ENCODE measurements at places on chromosomes 16 and 17. TPM values are rescaled to one million over a fixed set of nuclear protein-coding genes. Genes with fewer than 3 reads are reported as not detected.
A peak's percentile ranks its signal among the peaks of the same experiment; 100 is the strongest.

DNA sequence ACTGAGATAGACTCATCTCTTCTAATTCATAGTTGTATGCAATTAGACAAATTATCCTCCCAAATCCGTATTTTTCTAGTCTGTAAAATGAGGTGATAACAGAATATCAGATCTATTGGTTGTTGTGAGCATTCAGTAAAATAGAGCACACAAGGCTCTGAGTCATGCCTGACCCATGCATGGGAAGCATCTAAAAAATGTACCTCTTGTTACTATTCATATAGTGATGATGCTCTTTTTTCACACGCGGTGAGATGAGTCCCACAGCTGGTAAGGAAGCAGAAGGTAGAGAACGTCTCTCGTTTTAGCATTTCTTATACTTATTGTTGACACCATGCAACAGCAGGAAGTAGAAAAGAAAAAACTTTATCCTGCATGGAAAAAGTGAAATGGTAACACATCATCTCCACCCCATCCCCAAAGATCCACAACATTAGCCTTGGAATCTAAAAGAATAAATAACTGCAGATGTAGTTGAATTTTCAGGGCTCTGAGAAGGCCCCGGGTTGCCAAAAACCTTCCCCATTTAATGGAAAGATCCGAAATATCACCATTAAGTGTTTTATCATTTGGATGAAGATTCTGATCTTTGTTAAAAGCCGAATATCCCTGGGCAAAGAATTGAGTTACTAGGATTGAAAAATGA, 215.6 kb downstream of the TMEM114 start:
- DNase-seq = no peak

- no peak for DNase-seq
These were observed 786 bp upstream of the CACNA1G start for GRCh38 chr17:50559674-50560184.

PLEKHH3 gene
- total RNA-seq = 26.1 TPM

GPR179 gene
- total RNA-seq = not detected

SHISA6 gene
- total RNA-seq = 0.46 TPM

INCA1 gene
- 2.4 TPM for total RNA-seq

- DNase-seq = peak; percentile 37
These were observed 63.7 kb downstream of the RPH3AL start for GRCh38 chr17:288802-289356.

DNA sequence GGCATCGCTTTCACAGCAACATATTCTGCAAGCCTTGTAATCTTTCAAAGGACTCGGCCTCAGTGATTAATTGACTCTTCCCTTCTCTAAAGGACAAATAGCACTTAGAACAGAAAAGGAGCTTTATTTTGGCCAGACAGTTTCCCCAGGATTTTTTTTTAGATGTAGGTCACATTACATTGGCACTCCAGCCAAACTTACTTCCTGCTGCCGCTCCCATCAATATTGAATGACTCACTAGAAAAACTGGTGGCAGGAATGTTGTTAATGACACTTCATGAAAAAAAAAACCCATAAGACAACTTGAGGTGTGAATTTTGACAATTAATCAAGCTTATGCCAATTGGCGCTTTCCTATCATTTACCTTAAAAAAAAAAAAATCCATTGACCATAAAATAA, 432.6 kb downstream of the TOX3 start:
- no peak for DNase-seq

TBC1D26 gene
- total RNA-seq = not detected

DNA sequence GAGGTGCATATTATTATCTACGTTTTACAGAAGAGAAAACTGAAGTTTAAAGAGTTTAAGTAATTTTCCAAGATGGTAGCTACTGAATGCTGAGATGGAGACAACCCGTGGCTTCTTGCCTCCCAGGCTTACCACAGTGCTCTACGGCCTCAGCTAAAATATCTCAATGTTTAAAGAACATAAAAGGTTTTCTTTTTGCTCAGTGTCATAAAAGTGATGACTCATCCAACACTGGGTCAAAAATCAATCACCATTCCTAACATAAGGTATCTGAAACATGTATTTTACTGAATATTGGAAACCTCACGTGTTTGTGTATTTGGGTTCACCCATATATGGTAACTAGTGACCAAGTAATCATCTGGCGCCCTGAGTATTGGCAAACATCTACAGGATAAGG, 18.4 kb downstream of the ABCA9 start:
- DNase-seq = no peak

HAS3 gene
- 0.30 TPM for total RNA-seq

CRYBA1 gene
- not detected for total RNA-seq

DNA sequence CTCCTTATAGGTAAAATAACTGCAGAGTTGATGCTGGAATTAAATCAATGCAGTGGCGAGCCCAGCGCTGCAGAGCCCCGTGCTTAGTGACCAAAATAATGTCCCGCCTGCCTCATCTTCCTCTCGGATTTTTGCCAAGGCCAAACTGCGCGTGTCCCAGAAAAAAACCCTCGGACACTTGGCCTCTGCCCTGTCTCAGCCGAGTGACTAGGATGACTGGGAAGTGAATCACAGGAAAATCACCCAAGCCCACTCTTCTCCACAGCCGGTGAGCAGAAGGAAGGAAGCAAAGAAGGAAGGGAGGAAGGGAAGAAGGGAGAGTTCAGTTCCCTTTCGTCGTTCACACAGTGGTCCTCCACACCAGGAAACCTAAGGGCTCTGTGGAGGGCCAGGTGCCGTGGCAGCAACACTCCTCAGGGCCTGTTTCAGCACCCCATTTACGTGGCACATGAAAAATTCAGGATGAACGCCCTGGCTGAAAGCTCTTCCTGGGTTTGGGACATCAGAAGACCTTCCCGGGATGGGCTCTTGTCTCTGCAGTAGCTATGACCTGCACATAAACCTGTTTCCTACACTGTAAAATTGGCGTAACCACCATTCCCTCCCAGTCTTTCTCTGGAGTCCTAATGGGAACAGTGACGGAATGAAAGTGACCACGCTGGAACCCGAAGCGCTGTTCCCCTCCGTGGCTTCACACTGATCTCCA, 25.4 kb upstream of the HOXB13 start:
- no peak for DNase-seq

- no peak for DNase-seq
These were observed 142.5 kb upstream of the CHMP6 start for GRCh38 chr17:80849119-80849518.

CMTM2 gene
- 0.35 TPM for total RNA-seq

DNA sequence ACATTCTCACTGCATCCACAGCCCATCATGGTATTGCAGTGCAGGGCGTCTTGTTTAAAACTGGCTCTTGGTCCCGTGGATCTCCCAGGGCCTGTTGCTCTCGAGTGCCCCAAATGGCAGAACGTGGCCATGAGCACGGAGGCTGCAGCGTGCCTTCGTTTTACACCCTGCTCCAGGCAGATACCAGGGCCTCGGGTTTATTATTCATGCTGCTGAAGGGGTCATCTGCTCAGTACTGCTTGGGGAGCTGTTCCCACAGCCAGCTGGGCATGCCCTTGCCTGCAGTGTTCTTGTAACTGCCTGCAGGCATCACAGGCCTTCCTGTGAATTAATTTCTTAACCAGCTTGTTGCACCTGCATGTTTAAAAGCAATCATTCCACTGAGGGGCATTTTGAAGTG, 129.7 kb upstream of the CHMP6 start:
- DNase-seq = no peak

FOXF1 gene
- 0.05 TPM for total RNA-seq

DNA sequence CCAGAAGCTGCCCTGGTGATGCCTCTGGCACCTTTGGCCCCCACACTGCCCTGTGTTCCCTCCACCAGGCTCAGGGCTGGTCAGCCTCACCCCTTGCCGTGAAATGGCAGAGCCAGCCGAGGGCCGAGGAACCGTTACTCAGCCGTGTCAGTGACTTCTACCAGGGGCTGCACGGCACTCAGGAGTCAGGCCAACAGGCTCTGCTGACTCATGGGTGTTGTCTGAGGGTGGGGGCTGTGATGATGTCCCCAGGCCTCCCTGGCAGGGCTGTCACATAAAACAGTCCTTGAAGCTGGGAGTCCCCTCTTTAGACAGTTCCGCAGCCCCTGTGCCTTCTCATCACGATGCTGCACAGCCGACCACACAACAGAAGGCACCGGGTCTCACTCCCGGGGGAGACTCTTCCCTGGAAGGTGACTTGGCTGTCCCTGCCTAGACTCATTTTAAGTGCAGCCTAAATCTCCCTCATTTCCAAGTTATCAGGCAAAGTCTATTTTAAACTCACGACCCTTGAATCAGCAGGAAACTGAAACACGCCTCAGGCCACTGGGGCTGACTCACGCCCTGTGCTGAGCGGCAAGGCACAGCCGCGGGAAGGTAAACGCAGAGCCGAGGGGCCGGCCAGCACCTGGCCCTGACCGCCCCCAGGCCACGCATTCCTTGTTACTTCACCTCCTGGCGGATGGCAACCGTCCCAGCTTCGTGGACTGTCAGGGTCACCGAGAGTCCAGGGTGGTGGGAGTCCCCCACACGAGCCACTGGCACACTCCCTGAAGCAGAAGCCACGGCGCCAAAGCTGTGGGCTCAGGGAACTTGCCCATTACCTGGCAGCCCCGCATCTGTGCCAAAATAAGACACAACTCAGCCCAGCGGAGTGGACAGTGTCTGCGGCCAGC, 102.6 kb downstream of the ZNF778 start:
- DNase-seq = peak; percentile 76

CYGB gene
- total RNA-seq = 38.2 TPM

- no peak for DNase-seq
These were observed 209.6 kb downstream of the NTN1 start for GRCh38 chr17:9230861-9231260.

CHD9NB gene
- total RNA-seq = 1.4 TPM

KRT9 gene
- total RNA-seq = not detected

DNA sequence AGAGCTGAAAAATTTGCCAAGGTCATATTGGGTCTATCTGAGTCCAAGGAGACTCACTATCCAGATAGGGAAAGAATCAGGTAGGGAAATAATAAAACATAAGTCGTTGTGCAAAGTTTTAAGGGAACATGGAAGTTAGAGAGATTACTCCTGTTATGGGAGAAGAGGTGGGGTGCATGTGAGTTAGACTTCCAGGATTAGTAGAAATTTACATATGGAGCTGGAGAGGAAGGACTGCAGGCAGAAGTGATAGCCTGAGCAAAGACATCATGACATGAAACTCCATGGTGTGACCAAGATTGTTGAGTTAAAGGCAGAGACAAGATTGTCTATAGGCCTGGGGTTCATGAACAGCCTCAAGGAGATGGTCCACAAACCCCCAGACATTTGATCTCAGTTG, 5.8 kb upstream of the KSR1 start:
- DNase-seq = no peak

ASGR2 gene
- 0.46 TPM for total RNA-seq

GRCh38 chr16:67481561-67482232, 740 bp upstream of the ATP6V0D1 start:
- DNase-seq = no peak

- DNase-seq = no peak
These were observed 6.4 kb downstream of the ATP1B2 start for GRCh38 chr17:7656958-7657609.

- DNase-seq = no peak
These were observed 473.6 kb downstream of the CDH11 start for GRCh38 chr16:64648282-64648681.

RRAD gene
- 84.3 TPM for total RNA-seq

DNA sequence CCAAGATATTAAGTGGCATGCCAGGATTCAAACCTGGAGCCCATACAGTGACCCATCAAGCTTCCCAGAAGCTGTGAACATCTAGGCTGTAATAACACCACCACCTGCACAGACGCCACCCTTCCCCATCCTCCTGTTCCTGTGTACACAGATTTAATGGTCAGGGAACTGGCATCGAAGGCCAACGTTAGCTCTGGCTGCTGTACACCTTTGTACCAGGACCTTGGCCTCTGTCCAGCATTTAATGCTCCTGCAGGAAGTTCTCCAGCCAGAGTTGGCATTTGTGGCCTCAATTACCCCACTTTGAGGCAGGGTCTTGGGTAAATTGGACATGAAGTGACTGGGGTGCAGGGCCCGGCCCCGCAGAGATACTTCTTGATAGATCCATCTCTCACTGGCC, 49.3 kb downstream of the SCNN1B start:
- no peak for DNase-seq

GRCh38 chr16:55015181-55015913, 84.7 kb downstream of the IRX5 start:
- no peak for DNase-seq

C17orf78 gene
- not detected for total RNA-seq

DNA sequence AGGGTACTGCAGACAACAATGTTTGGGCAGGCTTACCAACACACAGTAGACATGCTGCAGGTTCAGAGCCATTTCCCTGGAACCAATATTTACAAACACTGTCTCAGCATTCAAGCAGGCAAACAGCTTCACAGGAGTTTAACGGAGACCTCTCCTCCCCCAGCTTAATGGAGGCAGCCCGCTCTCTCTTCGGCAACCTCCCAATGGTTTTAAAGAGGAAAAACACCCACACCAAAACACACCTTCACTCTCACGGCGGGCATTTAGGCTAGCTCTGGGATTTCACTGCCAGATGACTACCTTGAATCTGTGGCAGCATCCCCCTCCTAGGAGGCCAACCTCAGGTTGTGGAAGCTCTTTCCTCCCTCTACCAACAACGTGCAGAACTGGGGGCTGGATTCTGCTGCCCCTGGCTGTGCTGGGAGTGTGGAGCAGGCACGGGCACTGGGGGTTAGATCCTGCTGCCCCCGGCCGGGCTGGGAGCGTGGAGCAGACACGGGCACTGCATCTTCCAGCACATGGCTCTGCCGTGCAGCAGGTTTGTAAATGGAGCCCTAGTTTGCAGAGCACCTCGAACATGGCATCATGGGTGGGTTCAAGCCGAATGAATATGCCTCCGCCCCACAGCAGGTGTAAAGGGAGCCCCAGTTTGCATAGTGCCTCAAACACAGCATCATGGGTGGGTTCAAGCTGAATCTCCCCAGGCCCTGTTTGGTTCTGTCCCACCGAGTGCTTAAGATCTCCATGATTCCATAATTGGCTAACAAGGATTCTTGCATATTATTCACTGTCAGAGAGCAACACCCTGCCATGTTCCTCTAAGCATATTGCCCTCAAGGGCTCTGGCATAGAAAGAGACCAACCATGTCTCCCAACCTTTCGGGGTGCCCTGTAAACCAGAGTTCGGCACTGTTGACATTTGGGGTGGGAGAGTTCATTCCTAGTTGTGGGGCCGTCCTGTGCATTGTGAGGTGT, 86.4 kb downstream of the RBFOX3 start:
- DNase-seq = peak; percentile 46

- DNase-seq = peak; percentile 74
These were observed 5.3 kb downstream of the ST3GAL2 start for GRCh38 chr16:70433458-70434103.

All from Right ventricle myocardium inferior (tissue), 1 donor.